AG09319 (cell line): ENCODE measurements at places on chromosomes 6 and 20.

DNA sequence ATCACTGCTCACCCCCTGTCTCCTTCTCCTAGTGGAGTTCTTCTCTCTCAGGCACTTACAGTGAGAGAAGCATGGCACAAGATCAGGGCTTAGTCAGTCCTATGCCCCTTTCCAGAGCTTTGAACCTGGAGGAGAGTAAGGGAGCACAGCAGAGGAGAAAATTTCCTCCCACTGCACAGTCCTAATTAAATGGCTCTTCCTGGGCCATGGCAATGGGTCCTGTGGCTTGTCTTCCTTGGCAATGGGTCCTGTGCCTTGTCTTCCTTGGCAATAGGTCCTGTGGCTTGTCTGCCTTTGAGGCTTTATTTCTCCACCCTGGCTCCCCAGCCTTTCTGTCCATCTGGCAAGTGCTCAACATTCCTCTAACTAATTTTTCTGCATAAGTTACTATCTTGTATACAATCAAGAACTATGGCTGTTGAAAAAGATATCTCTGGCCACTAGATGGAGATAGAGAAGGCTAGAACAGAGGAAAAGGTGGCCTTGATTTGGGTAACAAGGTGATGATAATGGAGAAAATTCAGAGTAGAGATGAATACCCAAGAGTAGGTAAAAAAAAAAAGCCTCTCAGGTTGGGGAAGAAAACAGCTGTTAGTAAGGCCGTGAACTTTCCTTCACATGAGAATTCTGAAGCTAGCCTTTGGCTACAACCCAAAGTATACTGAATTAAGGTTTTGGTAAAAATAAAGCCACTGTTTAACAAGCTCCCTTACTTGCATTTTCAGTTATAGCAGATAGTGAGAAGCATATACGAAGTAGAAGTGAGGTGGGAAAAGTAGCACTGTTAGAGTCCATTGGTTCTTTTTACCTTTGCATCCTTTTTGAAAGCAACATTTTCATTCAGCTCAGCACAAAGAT lies 504.9 kb downstream of the DOK5 start:
- DNase-seq: no peak

- no peak for DNase-seq
Observed at GRCh38 chr6:95545686-95546085, 31.6 kb upstream of the MANEA start.

DNA sequence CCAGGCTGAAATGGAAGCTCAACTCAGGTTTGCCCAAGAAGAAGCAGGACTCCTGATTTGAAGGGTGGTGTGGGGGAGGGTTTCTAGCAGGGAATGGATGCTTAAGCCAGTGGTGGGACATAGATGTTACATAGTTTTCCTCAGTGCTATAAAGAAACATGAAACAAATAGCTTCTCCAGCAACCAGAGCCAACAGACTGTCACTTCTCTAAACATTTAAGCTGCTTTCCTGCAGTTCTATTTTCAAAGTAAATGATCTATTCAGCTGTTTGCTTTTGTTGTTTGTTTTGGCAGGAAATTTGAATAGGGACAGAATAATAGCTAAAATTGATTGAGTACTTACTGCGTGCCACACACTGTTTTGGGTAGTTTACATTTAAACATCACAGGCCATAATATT lies 169.0 kb downstream of the UST start:
- no peak for DNase-seq

GRCh38 chr20:35040646-35041045 lies 52.0 kb downstream of the TRPC4AP start:
- DNase-seq: no peak

GRCh38 chr20:47502271-47503239 lies 868 bp downstream of the NCOA3 start:
- DNase-seq: peak; percentile 16

GRCh38 chr6:142913511-142914047 lies 31.4 kb downstream of the HIVEP2 start:
- no peak for DNase-seq
